ENCODE measurements at places on chromosomes 1 and 21.

GRCh38 chr1:106659490-106660244, 396.8 kb upstream of the PRMT6 start:
- no peak for DNase-seq

DNA sequence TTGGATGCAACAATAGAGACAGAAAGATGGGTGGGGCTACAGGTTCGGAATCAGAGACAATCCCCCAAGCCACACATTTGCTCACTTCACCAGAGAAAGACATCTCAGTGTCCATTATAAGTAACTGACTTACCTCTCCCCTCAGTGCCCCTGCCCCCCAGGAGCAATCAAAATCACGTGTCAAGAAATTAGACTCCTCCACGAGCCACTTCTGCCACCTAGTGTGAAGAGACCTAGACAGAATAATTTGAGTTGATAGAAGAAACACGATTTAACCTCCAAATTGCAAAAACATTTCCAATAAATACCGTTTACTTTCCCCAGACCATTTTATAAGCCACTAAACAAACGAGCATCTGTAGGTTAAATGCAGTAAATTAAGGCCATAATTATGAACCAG, 123.2 kb downstream of the SLC30A10 start:
- no peak for DNase-seq

- no peak for DNase-seq
Observed at GRCh38 chr1:22428672-22429071, 23.0 kb upstream of the ZBTB40 start.

GRCh38 chr1:47623557-47623940, 185.7 kb downstream of the FOXD2 start:
- no peak for DNase-seq

DNA sequence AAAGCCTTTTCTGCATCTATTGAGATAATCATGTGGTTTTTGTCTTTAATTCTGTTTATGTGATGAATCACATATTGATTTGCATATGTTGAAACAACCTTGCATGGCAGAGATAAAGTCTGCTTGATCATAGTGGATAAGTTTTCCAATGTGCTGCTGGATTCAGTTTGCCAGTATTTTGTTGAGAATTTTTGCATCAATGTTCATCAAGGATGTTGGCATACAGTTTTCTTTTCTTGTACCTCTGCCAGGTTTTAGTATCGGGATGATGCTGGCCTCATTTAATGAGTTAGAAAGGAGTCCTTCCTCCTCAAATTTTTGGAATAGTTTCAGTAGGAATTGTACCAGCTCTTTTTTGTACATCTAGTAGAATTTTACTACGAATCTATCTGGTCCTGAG, 55.0 kb downstream of the COL24A1 start:
- no peak for DNase-seq

GRCh38 chr1:117267232-117267774, 56.6 kb upstream of the VTCN1 start:
- DNase-seq, result no peak

DNA sequence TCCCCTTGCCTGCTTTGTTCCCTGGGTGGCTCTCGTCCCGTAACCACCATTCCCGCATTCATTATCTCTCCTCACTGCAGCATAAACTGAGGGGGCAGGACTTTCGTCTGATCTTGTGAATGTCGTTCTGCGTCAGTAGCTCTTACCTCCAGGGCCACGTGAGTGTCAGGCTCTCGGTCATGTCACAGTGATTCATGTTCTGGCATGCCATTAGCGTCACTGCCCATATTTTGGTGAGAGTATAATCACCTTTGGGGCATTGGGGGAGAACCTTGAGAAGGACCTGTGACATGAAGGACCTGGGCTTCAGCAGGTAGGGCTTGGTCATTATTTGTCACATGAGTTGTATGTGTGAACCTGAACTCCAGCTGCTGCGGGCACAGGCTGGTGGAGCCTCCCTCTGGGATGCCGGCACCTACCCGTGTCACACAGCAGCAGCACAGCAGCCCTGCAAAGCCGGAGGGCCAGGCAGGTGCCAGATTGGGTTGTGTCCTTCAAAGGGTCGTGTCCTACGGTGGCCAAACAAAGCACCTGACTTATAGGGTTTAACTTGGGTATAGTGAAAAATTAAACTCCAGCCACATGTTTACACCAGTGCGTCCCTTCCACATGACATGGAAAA, 68.5 kb downstream of the BACE2 start:
- no peak for DNase-seq

GRCh38 chr1:2379733-2380404, 11.5 kb downstream of the MORN1 start:
- DNase-seq, result no peak

GRCh38 chr1:27689423-27690173, 17.6 kb upstream of the IFI6 start:
- DNase-seq, result no peak

GRCh38 chr1:19564366-19564765, 79.0 kb upstream of the CAPZB start:
- DNase-seq, result no peak

- no peak for DNase-seq
Observed at GRCh38 chr1:55820501-55820900, 605.3 kb upstream of the USP24 start.

- peak; percentile 58 for DNase-seq
Observed at GRCh38 chr1:220810179-220810653, 23.5 kb downstream of the MTARC1 start.

GRCh38 chr1:18760156-18760555, 99.3 kb downstream of the TAS1R2 start:
- DNase-seq, result no peak

DNA sequence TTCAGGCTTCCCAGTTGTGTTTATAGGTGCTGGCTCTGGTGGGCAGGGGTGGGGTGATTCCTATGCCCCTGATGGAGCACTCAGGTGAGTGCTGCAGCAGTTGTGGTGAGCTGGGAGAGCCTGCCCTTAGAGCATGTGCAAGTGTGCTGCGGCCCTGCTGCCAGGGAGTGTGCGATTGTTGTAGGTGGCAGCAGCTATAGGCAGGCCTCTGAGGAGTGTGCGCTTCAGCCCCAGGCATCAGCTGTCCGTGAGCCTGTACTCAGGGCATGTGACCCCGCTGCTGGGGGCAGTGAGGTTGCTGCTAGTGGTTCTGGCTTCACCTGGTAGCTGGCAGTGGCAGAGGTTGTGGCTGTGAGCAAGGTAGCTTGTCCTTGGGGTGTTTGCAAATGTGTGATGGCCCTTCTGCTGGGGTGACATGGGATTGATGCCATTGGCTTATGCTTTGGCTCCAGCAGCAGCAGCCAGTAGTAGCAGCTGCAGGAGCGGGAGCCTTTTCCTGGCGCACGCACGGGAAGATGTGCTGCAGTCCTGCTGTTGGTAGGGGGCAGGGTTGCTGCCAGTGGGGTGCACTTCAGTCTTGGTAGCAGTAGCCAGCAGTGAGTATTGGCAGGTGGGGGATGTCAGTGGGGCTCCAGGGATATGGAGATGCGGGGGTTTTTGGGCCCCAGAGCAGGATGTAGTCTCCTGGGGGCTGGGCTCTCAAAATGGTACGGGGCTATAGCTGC, 37.7 kb downstream of the SYCP1 start:
- no peak for DNase-seq

- peak; percentile 8 for DNase-seq
Observed at GRCh38 chr1:21175670-21176581, 771 bp downstream of the EIF4G3 start.

DNA sequence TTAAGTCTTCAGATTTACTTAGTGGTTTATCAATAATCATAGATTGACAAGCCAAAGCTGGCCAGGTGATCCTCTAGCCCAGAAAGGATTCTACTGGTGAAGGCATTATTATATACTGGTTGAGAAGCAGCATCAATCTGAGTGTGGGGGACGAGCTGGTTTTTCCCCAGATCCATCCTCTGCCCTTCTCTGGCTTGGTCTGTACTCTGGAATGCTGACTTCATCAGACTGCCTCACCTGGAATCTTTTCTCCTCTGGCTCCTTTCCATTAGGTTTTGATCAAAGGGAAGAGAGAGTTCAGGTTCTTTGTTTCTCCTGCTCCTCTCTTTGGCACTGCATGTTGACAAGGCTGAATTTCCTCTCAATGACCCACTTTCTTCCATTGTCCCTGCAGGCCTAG, 93.9 kb downstream of the KCTD3 start:
- no peak for DNase-seq

DNA sequence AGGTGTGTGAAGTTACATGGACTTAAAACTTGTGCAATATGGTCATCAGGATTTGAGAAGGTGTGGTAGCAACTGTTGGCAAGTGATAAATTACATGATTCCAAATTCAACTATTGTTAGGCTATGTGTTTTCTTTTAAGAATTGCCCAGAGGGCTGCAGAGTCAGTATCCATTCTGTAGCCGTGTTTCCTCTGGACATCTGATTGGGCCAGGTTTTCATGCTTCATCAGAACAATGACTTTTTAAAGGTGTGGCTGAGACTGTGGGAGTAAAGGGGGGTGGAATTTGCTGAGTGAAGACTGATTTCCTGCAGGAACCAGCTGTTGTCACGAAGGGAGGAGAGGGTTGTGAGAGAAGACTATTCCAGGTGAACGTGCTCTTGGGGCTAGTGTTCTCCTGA, 1.7 kb upstream of the HRNR start:
- DNase-seq, result no peak

GRCh38 chr1:215566556-215567490, at the start of gene KCTD3:
Gene KCTD3, plus strand, starts transcription at chr1:215567304. Its CDS starts 382 bp downstream, at chr1:215567686.
- peak; percentile 17 for DNase-seq

- DNase-seq, result no peak
Observed at GRCh38 chr1:15454256-15454655, 2.3 kb upstream of the CELA2A start.
